KG1 (cell line): ENCODE measurements at places on chromosomes 1 and 21.

DNA sequence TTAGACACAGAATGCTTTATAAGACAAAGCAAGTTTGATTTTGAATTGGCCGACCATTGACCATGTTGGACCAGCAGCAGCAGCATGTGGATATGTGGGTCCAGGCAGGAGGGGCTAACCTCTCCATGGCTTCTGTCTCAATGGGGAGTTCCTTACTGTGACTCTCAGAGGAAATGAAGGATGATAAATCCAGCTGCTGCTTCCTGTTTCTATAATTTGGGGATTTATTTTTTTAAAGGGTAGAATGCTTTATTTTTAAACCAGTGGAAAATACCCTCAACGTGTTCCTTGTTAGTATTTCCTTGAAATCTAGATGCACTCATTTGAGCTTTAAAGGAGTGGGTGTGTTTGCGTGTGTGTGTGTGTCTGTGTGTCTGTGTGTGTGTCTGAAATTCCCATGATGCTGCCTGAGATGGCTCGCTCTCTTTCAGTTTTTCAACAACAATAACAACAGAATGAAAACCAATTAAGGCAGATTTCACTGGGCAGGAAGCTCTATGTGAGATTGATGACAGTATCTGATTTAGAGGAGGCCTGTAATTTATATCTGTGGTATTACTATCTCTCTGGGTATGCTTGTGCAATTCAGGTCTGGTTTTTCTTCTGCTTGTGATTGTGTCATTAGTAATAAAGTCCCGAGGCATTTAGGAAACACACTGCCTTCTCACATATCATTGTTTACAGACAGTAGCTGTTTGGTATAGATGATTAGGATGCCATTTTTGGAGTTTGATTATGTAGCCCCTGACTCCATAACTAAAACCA is 86.1 kb upstream of the ZNF326 start:
- DNase-seq, result no peak

DNA sequence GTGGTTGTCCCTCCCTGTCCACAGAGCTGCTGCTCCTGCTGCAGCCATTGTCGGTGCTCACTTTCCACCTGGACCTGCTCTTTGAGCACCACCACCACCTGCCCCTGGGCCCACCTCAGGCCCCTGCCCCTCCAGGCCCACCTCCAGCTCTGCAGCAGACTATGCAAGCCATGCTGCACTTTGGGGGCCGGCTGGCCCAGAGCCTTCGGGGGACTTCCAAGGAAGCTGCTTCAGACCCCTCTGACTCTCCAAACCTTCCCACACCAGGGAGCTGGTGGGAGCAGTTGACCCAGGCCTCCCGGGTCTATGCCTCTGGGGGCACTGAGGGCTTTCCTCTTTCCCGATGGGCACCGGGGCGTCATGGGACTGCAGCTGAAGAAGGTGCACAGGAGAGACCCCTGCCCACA is 5.9 kb downstream of the RUSC1 start:
- no peak for DNase-seq

DNA sequence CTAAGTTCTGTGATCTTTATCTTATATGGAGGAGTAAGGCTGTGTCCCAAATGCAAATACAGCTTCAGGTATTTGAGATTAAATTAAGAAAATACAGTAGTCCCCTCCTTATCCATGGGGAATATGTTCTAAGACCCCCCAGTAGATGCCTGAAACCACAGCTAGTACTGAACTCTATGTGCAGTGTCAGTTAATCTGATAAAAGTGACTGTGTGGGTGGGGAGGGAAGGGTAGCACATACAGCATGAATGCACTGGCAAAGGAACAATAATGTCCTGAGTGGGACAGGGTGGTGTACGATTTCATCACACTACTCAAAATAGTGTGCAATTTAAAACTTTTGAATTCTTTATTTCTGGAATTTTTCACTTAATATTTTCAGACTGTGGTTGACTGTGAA is 83.1 kb downstream of the HS2ST1 start:
- no peak for DNase-seq

DNA sequence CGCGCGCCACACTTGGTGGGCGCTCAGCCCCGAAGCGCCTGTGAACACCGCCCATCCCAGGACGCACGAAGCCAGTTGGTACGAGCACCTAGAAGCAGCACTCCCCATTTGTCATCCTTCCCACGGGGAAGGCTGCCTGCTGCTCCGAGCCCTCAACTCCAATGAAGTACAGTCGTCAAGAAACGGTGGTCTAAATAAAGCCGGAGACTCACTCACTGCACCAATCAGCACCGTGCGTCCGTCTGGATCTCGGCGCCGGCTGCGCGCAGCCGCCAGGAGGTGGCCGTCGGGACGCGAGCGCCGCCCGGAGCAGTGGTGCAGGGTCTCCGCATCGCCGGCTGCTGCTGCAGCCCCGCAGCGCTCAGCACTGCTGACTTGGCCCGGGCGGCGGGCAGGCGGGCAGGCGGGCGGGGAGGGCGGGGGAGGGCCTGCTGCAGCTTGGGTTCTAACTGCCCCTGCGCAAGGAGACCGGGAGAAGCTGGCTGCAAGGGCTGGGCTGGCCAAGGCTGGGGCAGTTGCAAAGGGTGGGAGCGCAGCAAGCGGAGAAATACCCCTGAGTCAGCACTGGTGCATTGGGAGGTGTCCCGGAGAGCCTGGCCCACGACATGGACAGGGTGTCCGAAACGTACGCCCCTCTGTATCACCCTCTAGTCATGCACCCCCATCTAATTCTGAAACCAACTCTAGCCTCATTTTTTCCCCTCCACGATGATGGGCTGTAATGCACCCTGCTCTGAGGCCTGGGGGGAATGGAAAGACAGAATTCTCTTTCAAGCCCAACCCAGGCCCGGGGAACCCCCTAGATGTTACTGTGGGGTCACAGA is 35.8 kb upstream of the H6PD start:
- DNase-seq, result no peak

DNA sequence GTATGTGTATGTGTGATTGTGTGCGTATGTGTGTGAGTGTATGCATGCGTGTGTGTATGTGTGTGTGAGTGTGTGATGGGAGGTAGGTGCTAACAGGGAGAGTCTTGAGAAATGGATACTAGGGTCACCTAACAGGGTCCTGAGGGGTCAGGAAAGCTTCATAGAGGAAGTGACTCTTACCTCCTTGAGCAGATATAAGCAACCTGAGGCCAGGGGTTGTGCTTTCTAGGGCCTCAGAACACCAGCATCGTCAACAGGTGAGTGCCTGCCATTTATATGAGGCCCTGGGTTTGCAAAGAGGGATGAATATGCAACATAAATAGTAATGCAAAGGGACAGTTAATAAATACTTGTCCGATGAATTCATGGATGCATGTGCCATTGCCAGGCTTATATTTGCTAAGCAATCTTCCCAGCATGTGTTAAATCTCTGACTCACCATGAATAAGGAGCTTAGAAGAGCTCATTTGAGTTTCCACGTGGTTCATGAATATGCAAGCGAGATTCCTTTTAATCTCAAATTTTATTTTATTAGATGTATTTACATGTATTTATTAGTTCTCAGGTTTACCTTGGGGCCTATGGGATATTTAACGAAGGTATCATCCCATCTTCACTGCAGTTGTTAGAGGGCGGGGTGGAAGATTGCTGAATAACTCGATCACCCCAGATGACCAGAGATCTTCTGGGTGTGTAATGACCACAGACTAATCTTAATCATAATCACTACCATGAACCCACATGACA is 438.3 kb downstream of the CAMTA1 start:
- DNase-seq, result no peak

GRCh38 chr1:30321246-30321910 is 402.0 kb downstream of the MATN1 start:
- no peak for DNase-seq

GRCh38 chr1:244502630-244503029 is 41.6 kb downstream of the CATSPERE start:
- DNase-seq, result no peak

- DNase-seq, result no peak
Measured at GRCh38 chr1:36968730-36969129, 65.6 kb downstream of the GRIK3 start.

DNA sequence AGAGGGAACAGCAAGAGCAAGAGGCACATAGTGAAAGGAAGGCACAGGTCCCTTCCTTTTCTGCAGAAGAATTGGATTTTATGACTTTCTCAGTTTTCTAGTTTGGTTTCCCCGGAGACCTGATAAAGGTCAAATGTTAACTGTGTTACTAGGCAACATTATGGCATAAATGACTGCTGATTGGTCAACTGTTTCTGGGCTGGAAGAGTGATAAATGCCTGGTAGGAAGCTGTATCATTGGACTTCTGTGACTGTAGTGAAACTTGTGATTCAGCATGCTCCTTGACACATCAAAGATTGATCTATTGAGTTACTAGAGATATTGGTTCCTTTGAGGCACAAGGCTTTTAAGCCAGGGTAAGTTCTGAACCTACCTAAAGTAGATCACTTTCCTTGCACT is 55.7 kb downstream of the LRRC8C start:
- no peak for DNase-seq

DNA sequence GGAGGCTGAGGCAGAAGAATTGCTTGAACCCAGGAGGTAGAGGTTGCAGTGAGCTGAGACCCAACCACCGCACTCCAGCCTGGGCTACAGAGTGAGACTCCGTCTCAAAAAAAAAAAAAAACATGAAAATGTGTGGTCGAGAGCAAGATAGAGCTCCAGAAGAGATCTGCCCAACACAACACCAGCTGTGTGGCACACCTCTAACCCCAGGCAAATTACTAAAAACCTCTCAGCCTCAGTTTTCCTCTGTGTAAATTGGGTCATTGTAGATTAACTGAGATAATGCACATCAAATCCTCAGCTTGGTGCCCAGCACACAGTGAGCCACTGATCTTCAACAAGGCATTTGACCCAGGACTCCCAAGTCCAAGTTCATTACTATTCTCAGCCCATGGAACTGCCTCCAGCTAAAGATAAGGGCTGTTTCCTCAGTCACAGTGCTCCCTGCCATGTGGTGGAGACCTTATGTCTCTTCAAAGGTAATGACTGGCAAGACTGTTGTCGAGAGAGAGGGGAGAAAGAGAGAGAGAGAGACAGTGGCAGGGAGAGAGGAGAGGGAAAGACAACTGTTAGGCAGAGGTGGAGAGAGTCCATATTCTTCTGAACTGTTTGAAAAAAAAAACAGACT is 58.1 kb downstream of the PTP4A2 start:
- DNase-seq, result no peak

GRCh38 chr1:223721658-223722607 is 9.6 kb downstream of the CAPN2 start:
- DNase-seq, result no peak

DNA sequence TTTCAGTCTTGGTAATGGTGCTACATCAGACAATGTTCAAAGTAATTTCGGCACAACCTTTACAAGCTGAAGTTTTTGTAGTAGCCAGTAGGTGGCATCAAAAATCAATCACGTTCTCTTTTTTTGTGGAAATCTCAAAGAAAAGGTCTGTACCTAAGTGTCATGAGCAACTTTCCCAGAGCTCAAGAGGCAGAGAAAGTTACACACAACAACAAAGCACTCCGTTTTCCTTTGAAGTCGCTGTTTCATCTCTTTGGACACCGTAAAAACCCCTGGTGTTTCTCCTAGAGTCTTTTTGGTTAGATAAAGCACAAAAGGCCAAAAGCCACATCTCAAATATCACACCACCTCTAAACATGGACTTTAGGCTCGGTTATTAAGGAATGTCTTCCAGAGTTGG is 131.6 kb downstream of the LHX8 start:
- DNase-seq, result peak; percentile 10

GRCh38 chr1:192805832-192806323 is 3.0 kb upstream of the RGS2 start:
- DNase-seq, result peak; percentile 42

- DNase-seq, result no peak
Measured at GRCh38 chr1:219476716-219477115, 136.2 kb downstream of the ZC3H11B start.

GRCh38 chr1:38929476-38929875 is 12.2 kb downstream of the RHBDL2 start:
- no peak for DNase-seq

- DNase-seq, result no peak
Measured at GRCh38 chr1:228098323-228098931, 4.7 kb downstream of the C1orf35 start.

DNA sequence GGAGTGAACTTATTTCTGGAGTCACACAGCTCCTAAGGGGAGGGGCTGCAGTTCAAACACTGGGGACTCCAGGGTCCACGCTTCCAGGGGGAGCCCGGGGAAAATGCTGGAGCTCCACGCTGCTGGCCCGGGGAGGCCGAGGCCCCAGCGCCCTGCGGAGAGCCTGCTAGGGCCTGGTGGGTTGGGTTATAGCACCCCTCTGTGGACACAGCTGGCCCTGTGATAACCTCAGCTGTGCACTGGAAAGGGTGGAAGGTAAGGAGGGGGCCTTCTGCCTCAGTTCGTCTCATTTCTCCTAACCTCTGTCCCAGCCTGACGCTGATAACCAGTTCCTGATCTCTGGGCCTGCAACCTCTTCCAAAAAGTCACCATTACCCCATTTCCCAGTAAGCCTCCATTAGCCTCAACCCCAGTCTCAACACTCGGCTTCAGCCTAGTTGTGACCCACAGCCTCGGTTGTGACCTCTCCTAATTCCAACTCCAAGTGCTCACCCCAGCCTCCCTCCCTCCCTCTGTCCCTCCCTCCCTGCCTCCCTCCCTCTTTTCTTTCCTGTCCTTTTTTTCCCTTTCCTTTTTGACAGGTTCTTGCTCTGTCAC is 7.1 kb downstream of the NBL1 start:
- DNase-seq, result no peak

DNA sequence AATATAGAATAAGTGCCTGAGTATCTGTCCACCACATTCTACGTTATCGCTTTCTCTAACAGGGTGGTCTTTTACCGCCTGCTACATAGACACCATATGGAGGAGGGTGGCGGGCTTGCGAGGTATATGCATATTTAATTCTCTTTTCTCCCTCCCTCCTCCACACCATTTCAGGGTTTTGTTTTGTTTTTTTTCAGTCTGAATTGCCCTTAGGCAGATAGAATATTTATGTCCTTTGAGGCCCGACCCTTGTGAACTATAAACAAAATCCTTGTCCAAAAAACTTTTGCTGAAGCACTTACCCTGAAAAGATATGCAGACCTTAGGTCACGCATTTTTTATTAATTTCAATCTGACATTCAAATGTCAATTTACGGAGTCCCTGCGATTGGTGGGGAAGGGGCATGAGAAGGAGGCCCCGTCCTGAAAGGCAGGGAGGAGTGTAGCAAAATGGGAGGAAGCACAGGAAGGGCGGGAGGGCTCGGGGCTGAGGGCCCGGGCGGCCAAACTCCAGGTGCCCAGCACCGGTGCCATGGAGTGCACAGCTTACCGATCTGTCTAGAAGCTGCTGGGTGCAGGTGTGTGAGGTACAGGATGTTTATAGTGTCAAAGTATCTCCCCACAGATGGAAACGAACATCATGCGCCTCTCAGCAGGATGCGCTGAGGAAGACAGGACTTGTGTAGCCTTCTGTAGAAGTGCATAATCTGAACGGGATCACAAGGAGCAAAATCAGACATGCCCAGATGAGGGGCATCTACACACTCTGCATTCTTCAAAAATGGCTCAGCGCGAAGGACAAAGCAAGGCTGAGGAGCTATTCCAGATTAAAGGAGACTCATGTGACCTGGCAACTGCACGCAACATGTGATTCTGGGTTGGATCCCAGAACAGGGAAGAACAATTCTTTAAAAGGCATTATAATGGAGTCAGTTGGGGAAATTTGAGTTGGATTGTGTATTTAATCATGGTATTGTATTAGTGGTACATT is 68.8 kb upstream of the LYST start:
- DNase-seq, result no peak
